ENCODE measurements at places on chromosomes 5 and 9.

DNA sequence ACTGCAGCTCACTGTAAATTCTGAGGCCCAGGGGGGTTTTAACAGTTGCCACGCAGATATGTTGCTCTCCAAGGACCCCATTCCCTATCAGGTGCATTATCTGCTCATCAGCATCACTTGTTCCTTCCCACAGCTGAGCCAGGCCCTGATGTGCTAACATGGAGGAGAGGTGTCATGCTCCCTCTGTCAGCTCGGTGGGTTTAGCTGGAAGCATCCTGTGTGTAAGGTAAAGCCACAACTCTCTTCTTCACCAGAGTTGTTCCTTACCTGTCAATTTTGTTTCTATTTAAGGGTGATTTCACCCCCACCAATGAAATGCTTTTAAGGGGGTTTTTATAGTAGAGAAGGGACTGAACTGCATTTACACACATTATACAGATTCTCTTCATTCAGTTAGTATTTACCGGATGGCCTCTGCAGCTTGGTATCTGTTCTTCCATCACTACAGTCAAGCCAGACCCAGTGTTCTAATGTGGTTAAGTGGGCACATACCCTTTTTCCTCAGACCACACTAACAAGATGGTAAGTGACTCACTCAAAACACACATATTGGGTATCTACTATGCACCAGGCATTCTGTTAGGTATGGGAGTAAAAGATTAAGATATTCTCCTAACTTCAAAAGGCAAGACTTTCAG, 205.4 kb downstream of the DCP2 start:
- DNase-seq = no peak

DNA sequence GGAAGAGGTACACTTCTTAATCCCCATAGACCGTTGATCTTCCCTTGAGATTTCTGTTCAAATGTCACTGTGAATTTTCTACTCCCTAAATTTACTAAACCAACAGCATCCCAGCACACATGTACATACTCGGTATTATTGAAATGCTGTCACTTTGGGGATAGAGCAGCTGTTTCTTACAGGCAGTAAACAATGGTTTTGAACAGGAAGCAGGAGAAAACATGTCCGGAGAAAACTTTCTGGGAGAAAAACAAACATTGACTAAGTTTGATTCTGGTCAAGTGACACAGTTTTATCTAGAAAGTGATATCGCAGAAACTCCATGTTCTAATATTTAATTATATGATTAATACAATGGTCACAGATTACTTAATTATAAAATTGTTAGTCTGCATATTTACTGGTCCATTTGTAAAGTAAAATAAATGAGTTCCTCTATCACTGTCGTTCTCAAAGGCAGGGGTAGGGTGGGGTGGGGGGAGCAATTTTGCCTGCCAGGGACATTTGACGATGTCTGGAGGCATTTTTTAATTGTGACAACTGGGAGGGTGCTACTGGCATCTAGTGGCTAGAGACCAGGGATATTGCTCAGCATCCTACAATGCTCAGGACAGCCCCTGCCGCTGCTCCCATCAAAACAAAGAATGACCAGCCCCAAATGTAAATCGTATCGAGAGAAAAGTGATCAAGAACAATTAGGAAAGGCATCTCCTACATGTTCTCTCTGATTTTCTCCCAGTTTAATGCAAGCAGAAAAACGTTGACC, 12.2 kb downstream of the TAS2R1 start:
- no peak for DNase-seq

DNA sequence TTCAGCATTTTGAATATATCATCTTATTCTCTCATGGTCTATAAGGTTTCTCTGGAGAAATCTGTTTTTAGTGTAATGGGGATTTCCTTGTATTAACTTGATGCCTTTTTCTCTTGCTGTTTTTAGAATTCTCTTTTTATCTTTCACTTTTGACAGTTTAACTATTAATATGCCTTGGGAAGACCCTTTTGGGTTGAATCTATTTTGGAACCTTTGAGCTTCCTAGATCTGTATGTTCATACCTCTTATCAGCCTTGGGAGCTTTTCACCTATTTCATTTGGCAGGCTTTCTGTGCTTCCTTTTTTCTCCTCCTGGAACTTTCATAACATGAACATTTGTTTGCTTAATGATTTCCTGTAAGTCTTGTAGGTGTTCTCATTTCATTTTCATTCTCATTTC, 22.2 kb downstream of the RCL1 start:
- DNase-seq = no peak

- DNase-seq = no peak
Measured at GRCh38 chr9:105308461-105309341, 64.2 kb downstream of the SLC44A1 start.

DNA sequence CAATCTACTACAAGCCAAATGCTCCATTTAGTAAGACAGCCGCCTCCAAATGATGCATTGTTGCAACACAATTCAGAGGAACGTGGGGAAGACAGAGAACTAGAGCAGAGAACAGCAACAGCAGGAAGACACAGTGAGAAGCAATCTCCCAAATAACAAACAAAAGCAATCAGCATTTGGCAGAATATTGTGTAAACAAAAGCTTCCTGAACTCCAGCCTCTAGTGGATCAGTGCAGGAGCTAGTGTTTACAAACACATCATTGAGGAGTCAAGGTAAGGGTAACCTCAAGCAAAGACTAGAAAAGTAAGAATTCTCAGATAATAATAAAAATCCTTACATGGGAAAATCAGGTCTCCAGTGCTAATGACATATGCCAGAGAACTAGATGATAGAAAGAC, 20.6 kb downstream of the FST start:
- DNase-seq = no peak

DNA sequence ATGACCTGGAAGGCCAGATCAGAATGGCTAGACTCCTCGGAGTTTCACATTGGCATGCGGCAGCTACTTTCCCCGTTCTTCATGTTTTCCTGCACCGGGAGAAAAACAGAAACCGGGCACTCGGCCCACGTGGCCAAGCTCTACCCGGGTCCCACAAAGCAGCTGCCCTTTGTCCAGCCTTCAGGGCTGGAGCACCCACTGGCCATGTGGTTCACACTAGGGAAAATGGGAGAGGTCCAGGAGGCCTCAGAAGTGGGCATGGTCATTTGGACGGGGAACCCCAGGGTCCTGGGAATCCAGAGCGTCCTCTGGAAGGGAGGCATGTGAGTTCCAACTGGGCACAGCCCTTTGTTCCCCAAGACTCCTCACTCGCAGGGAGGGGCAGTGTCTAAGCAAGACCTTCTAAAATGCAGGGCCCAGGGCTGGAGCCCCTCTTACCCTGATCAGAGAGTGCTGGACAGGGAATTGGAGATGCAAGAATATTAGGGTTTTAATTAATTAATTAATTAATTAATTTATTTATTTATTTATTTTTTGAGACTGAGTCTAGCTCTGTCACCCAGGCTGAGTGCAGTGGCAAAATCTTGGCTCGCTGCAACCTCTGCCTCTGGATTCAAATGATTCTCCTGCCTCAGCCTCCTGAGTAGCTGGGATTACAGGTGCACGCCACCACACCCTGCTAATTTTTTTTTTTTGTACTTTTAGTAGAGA, 97.2 kb upstream of the CPEB4 start:
- DNase-seq = no peak

All from T1000 (cell line).